ENCODE measurements at places on chromosomes 2 and 18.

DNA sequence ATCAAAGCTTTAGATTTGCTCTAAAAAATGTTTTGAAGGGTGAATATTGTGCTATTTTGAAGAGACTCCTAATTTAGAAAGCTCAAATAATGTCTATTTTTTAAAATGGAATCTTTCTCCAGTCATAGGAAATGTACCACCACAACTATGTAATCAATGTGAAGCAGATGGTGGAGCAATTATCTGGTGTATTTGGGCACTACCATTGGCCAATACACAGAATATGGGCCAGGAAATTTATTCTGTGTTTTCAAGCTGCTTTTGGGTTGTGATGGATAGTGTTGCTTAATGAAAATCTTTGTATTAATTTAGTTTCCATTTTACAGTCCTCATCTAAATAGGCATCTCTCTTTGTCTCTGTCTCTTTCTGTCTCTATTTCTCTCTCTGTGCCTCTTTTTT lies 17.1 kb upstream of the VWC2L start:
- no peak for DNase-seq

GRCh38 chr18:78779996-78780718 lies 199.5 kb upstream of the SALL3 start:
- no peak for DNase-seq

DNA sequence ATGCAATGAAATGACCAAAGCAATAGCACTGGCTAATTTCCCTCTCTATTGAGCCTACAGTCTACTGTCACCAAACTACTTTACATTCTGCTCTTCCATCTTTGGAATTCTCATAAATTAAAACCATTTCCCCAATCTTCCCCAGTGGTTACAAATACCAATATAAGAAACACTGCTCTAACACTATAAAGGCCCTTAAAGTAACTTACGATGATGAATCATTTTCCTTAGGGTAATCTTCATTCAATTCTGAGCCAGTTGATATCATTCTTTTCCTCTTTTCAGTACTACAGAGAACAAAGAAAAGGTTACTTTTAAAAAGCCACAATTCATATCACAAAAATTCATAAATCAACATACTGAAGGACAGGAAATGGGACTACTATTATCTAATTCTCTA lies 22.1 kb downstream of the USP37 start:
- no peak for DNase-seq

DNA sequence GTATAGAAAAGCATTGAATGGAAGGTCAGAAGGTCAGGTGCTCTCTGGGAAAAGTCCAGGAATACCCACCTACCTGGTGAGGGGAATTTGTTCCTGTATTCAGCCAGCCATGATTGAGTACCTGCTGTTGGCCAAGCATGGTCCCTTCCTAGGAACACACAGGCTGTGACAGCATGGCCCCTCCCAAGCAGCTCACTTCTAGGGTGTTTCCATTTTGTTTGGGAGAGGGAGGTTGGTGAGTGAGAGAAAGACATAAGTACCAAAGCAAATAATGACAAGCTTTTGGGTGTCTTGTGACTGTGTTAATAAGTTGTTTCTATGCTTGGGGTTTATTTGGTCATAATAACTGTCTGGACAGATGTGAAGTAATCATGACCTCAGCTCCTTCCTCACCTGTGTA lies 46.3 kb downstream of the CABLES1 start:
- no peak for DNase-seq

GRCh38 chr18:70221915-70222278 lies 16.4 kb upstream of the RTTN start:
- no peak for DNase-seq

GRCh38 chr2:60351321-60351720 lies 202.1 kb downstream of the BCL11A start:
- no peak for DNase-seq

DNA sequence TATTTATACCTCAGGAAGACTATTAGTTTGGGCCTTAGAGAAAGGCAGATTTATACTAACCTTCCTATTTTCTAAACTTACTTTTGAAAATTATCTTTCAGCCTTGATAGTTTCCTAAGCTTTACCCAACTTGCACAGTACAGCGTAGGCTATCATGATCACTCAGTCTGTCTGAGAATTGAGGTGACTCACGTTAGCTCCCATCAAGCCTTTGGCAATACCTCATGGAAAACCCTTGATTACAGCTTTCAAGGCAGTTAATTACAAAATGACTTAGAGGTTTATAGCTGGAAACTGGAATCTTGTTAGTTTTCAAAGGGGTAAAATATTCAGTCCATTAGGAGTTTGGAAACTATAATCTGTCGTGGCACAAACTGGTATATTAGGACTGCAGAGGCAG lies 26.4 kb upstream of the ARMC9 start:
- DNase-seq: no peak

- DNase-seq: no peak
Observed at GRCh38 chr18:35707247-35707646, 125.7 kb downstream of the GALNT1 start.

DNA sequence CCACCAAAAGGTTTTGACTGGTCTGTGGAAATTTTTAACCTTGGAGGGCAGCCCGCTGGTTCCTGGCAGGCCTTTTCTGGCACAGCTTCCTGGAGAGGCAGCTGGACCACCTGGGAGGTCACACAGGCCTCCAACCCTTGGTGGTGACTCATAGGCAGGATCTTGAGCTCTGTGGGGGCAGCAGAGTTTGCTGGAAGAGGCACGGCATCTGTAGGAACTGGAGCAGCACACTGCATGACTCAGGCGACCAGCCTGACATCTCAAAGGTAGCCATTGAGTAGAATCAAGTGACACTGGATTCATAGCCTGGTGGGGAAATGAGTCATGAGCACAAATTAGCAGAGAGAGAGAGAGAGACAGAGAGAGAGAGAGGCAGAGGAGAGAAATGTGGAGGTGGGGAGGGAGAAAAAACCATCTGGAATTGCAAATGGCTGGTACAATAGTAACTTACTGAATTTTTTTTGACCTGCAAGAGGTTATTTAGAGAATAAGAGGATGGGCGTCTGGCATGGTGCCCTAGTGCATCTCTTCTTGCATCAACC lies 57.4 kb downstream of the TRPM8 start:
- no peak for DNase-seq

GRCh38 chr2:218259099-218259961 lies 1.5 kb upstream of the GPBAR1 start:
- no peak for DNase-seq

DNA sequence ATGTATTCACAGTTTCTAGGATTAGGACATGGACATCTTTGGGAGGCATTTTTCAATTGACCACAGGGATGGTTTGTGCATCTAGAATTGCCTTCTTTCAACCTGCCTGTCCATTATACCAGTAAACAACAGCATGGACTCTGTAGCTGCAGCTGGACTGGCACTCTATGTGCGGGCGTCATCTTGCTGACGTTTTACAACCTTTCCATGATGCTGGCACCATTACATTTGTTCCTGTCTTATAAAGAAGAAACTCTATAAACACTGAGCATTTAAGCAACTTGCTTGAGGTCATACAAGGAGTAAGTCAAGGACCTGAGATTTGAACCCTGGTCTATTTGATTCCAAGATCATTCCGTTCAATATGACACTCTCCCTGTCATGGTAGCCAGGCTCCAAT lies 25.4 kb upstream of the IGFBP5 start:
- DNase-seq: no peak

DNA sequence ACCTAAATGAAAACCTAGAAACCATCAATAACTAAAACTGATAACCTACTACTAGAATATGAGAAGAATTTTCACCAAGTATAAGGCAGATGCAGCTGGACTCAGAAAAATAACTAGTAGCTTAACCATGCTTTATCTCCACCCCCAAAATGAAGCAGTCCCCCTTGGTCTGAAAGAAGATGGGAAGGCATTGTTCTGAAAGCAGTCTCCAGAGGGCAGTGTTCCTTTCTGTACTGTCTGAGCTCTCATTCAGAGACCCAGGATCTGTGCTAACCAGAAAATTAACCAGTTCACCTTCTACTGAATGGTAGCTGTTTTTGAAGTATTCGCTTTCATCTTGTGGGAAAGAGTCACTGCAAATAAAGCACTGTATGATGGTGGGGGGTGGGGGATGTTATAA lies 273.0 kb downstream of the PDE11A start:
- DNase-seq: no peak

- DNase-seq: peak; percentile 31
Observed at GRCh38 chr2:100321179-100321865, 979 bp downstream of the LONRF2 start.

- no peak for DNase-seq
Observed at GRCh38 chr2:232721882-232722281, 24.8 kb downstream of the GIGYF2 start.

DNA sequence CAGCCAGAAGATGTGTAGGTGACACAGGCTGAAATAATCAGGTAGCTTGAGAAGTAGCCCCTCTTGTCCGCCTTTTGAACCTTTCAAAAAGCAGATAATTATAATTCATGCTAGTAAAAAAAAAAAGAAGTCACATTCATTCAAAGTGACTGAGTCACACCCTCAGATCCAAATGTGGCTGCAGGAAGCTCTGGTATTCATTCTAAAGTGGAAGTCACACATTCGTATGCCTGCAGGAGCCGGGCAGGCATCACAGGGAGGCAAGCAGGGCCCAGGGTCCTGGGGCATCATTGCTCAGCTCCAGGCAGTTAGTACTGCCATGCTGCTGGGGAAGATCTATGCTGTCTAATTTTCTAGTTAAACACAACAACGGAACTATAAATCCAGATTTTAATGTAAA lies 21.7 kb upstream of the RAB11FIP5 start:
- no peak for DNase-seq

GRCh38 chr2:216436383-216436782 lies 24.1 kb downstream of the SMARCAL1 start:
- no peak for DNase-seq

- no peak for DNase-seq
Observed at GRCh38 chr2:127000937-127001336, 102.2 kb downstream of the TEX51 start.

DNA sequence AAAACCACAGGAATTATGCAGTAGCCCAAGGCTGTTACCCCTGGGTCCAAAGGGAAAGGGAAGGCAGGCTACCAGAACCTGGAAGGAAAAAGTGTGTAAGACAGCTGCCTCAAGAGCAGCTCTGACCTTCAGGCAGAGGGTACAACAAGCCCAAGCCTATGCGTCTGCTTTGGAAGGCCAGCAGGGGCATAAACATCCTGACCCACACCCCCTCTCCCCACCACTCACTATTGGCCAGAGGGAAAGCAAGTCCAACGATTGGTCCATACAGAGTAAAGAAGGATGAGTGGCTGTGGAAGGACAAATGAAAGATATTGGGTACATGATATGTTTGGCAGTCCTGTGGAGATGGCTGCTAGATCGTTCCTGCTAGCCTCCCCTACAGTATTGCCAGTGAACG lies 227.6 kb upstream of the HNRNPA3 start:
- no peak for DNase-seq

- DNase-seq: no peak
Observed at GRCh38 chr2:185291035-185291647, 447.5 kb upstream of the FSIP2 start.

DNA sequence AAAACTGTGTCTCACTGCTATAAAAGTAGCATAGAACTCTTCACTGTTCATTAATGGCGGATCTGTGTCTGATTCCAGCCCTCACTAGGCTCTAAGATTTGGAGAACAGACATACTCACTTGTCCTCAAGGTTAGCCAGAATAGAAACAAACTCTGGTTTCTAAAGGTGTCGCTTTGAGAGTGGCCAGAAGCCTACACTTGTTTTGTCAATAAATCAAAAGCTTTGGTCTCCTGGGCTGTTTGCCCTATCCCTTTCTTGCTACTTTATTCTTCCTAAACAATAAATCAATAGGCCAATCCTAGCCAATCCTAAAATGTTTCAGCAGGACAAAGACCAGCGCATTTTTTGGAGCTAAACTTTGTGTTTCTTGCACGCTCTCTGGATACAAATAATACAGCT lies 1064.6 kb upstream of the CHAC2 start:
- no peak for DNase-seq

DNA sequence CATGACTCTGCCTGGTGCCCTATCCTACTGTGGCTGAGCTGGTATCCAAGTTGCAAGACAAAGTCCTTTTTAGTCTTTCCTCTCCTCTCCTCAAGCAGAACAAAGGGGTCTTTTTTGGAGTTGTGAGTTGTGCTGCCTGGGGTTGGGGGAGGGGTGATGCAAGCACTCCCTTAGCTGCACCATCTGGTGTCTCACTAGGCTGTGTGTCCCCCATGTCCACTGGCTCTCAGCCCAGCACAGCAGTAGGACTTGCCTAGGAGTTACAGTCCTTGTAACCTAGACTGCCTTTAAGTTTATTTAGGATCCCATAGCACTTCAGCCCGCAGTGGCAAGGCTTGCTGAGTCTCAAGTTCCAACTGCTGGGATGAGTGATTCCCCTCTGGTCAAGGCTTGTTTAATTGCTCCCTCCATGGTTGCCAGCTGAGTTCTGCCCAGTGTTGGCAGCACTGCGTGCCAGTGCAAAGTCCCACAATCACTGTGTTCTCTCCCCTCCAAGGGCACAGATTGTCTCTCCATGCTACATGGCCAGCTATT lies 13.2 kb upstream of the ILKAP start:
- DNase-seq: no peak

- no peak for DNase-seq
Observed at GRCh38 chr2:166637051-166637450, 143.0 kb upstream of the SCN7A start.

- DNase-seq: no peak
Observed at GRCh38 chr2:190860985-190861680, 19.5 kb upstream of the GLS start.

DNA sequence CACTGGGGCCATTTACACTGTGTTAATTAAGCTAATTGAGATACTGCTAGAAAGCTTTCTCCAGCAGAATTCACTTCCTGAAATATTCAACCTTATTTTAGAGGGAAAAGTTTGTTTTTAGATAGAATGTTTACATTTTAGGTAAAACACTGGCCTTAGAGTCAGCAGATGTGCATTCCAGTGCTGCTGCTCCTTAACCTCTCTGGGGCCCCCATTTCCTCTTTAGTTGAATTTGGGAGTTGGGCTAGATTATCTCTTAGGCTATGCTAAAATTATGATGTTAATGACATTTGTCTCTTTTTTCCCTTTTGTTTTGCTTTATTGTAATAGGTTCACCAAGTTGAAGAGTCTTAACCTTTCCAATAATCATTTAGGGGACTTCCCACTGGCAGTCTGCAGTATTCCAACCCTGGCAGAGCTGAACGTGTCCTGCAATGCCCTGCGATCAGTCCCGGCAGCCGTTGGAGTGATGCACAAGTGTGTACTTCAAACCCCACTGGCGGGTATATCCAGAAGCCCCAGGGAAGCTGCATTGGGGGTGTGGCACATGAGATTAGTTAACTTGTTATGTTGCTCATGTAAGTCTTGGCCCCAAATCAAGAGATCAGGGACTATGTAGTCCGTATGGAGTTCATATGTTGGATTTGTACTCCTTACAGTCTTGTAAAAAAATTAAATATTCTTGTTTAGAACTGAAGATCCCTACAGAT lies 179.5 kb downstream of the PHLPP1 start:
- DNase-seq: no peak

- no peak for DNase-seq
Observed at GRCh38 chr18:62452280-62452831, 70.5 kb upstream of the ZCCHC2 start.
